ENCODE measurements at places on chromosomes 3 and 15. TPM values are rescaled to one million over a fixed set of nuclear protein-coding genes. Genes with fewer than 3 reads are reported as not detected.

The NTRK3 gene
- total RNA-seq: 13.8 TPM

The CLEC3B gene
- total RNA-seq: 479 TPM

The EEF1AKMT4 gene
- total RNA-seq: 3.4 TPM

The EIF4G1 gene
- total RNA-seq: 202 TPM

DNA sequence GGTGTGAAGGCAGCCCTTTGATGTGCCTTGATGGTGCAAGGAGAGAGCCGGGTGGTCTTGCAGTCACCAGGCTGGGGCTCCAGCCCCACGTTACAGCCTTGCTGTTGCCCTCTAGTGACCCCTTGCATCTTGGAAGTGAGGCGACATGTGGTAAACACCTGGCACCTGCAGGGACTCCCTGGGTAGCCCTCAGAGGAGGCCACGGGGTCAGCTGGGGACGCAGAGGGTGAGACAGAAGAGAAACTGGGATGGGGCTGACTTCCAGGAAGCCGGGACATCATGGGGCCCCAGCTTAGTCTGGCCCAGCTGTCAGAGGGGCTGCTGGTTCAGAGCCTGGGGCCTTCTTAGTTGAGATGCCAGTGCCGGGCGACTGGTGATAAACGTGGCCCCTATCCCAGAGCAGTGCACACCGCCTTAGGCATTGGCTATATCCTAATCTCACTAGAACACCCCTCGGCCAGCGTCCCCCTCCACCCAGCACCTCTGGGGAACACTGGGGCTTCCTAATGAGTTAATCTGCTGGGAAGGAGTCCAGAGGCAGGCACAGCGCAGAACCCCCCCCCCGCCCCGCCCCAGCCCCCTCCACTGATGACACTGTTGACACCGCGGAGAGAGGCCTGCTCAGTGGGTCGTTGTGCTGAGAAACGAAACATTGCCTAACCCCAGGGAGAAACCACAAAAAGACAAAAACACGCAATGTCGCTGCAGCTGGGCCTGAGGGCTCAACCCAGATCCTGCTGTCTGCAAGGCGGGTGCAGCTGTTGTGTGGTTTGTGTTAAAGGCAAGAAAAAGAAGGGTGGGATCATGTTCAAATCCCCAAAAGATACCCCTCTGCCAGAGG lies 60.5 kb upstream of the KLF13 start:
- H3K4me1 ChIP-seq: peaks cover 2% of the 10 kb centered on the region
- peak; percentile 36 for DNase-seq
- H3K27me3 ChIP-seq: no peaks in the 10 kb centered on the region
- no peak overlapping the region for H3K4me3 ChIP-seq

GRCh38 chr3:48344867-48345507 lies 11.5 kb upstream of the SPINK8 start:
- H3K4me3 ChIP-seq: no peak overlapping the region
- H3K4me1 ChIP-seq: no peaks in the 10 kb centered on the region
- no peak for DNase-seq
- no peaks in the 10 kb centered on the region for H3K36me3 ChIP-seq

DNA sequence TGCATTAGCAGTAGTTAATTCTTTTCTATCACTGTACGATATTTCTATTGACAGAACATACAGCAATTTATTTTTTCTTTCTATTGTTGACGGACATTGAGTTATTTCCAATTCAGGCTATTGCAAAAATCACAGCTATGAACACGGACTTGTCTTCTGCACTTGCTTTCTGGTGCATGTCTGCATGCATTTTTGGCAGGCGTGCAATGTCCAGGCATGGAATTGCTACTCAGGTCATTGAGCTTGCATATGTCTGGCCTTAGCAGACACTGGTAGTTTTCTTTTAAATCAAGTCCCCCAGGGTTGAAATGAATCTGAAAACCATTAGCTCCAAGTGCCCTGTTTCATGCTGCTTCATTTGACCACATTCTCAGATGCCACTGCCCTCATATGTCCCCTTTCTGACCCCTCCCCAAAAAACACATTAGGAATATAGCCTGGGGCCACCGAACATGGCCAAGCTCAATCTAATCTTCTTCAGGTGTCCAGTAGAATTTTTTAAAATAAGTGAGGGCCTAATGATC lies 72.8 kb downstream of the LRIG1 start:
- no peaks in the 10 kb centered on the region for H3K27me3 ChIP-seq
- H3K36me3 ChIP-seq: no peaks in the 10 kb centered on the region
- peak overlapping the region; percentile 88 for H3K27ac ChIP-seq
- H3K4me3 ChIP-seq: peak overlapping the region; percentile 40
- no peaks in the 10 kb centered on the region for H3K4me1 ChIP-seq

- DNase-seq: no peak
- H3K4me3 ChIP-seq: no peak overlapping the region
- no peaks in the 10 kb centered on the region for H3K4me1 ChIP-seq
- no peaks in the 10 kb centered on the region for H3K27me3 ChIP-seq
- H3K36me3 ChIP-seq: no peaks in the 10 kb centered on the region
Observed at GRCh38 chr3:187698499-187699399, 3.6 kb downstream of the RTP2 start.

GRCh38 chr15:46293550-46293949 lies 658.7 kb downstream of the SQOR start:
- H3K4me1 ChIP-seq: no peaks in the 10 kb centered on the region
- H3K4me3 ChIP-seq: no peak overlapping the region
- H3K27me3 ChIP-seq: no peaks in the 10 kb centered on the region
- DNase-seq: no peak
- H3K36me3 ChIP-seq: no peaks in the 10 kb centered on the region
- no peak overlapping the region for H3K27ac ChIP-seq

DNA sequence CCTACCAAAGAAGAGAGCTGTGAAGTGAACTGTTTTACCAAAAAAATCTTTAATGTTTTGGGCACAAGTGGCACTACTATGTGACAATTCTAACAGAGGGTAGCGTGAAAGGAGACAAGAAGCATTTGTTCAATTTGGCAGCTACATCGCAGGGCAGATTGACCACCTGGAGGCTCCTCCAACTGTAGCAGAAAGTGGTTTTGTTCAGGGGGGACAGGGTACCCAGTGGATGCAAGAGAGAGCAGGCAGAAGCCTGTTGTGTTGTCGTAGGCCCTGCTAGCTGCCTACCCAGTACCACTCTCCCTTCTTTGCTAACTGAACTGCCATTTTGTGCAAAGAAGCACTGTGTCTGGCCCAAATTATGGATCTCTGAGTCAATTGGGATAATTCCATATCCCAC lies 54.8 kb upstream of the SYN2 start:
- H3K36me3 ChIP-seq: no peaks in the 10 kb centered on the region
- no peak for DNase-seq
- no peak overlapping the region for H3K4me3 ChIP-seq
- H3K27ac ChIP-seq: no peak overlapping the region

- H3K4me3 ChIP-seq: no peak overlapping the region
- no peaks in the 10 kb centered on the region for H3K36me3 ChIP-seq
- H3K4me1 ChIP-seq: peaks cover 5% of the 10 kb centered on the region
- no peaks in the 10 kb centered on the region for H3K27me3 ChIP-seq
- DNase-seq: no peak
Observed at GRCh38 chr3:115084686-115085085, 62.4 kb downstream of the ZBTB20 start.

- H3K27ac ChIP-seq: peak overlapping the region; percentile 45
- H3K27me3 ChIP-seq: no peaks in the 10 kb centered on the region
- DNase-seq: no peak
- H3K4me1 ChIP-seq: no peaks in the 10 kb centered on the region
Observed at GRCh38 chr15:90386221-90386620, 1.8 kb upstream of the IQGAP1 start.

GRCh38 chr3:182920515-182921084 lies 59.7 kb downstream of the DCUN1D1 start:
- no peak overlapping the region for H3K4me3 ChIP-seq
- no peaks in the 10 kb centered on the region for H3K36me3 ChIP-seq
- no peaks in the 10 kb centered on the region for H3K4me1 ChIP-seq
- DNase-seq: no peak

DNA sequence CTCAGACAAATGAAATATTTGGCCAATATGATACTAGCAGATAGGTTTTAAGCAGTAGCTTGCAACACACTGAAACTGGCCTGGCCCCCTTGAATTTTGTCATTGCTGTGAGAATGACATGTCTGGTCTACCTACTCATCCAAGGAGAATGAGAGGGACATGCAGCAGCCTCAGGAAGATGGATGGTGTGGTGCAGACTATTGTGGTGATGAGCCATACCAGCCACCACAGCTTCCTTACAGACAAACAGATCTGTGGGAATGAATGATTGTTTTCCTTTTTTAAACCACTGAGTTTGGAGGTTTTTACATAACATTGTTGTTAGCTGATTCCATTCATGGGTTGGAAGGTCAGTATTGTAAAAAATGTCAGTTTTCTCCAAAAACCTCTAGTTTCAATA lies 133.7 kb upstream of the POU1F1 start:
- H3K4me3 ChIP-seq: no peak overlapping the region
- no peaks in the 10 kb centered on the region for H3K36me3 ChIP-seq
- no peaks in the 10 kb centered on the region for H3K4me1 ChIP-seq
- no peak for DNase-seq
- H3K27me3 ChIP-seq: no peaks in the 10 kb centered on the region
- H3K27ac ChIP-seq: no peak overlapping the region

- no peak overlapping the region for H3K4me3 ChIP-seq
- H3K36me3 ChIP-seq: no peaks in the 10 kb centered on the region
- no peak for DNase-seq
- no peaks in the 10 kb centered on the region for H3K4me1 ChIP-seq
- H3K27ac ChIP-seq: no peak overlapping the region
- H3K27me3 ChIP-seq: no peaks in the 10 kb centered on the region
Observed at GRCh38 chr3:183123891-183124290, 24.6 kb upstream of the MCCC1 start.

- no peaks in the 10 kb centered on the region for H3K36me3 ChIP-seq
- H3K27ac ChIP-seq: no peak overlapping the region
- DNase-seq: no peak
- H3K4me3 ChIP-seq: no peak overlapping the region
- no peaks in the 10 kb centered on the region for H3K4me1 ChIP-seq
Observed at GRCh38 chr3:74107451-74107850, 482.7 kb upstream of the PDZRN3 start.

DNA sequence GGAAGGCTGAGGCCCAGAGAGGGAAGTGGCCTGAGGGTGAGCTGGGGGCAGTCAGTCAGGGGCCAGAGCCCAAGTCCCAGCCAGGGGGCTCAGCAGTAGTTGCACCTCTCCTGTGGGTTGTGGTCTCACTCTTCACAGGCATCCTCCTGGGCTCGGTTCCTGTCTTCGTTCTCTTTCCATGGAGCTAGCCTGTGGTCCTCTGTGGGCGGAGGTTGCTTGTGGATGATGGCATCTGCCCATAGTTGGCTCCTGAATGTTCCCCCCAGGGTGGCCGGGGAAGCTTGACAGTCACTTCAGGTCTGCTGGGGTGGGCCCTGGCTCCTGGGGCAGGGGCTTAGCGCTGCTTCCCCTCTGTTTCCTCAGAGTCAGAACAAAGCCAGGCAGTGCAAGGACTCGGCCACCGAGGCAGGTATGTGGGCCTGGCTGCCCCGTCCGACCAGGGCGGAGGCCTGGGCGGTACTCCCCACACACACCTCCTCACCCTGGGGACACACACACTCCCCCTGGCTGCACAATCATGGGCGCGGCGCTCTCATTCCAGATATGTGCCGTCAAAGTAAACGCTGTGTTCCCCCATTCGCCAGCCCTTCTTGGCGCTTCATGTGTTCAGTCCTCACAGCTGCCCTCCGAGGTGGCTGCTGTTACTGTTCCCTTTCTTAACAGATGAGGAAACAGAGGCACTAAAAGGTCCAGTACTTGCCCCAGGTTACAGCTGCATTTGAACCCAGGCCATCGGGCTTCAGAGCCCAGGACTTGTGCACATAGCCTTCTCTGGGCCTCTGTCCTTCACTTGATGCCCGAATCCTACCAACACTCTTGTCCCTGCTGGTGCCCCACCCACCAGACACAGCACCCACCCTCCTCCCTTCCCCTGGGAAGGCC lies 34.5 kb downstream of the PSTPIP1 start:
- no peaks in the 10 kb centered on the region for H3K27me3 ChIP-seq
- DNase-seq: no peak
- no peaks in the 10 kb centered on the region for H3K36me3 ChIP-seq
- H3K27ac ChIP-seq: no peak overlapping the region

DNA sequence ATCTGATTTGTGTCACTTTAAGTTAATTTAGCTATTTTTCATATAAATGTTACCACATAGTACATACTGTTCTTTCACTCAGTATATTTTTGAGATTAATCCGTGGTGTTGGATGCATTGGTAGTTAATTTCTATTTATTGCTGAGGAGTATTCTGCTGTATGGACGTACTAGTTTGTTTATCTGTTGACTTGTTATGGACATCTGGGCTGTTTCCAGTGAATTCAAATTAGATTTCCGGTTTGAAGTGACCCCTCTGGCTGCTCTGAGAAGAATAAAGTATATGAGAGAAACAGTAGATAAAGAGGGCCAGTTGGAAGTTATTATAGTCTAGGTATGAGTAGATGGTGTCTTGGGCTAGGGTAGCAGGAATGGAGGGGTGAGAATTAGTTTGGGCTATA lies 15.6 kb downstream of the KAT2B start:
- no peak for DNase-seq
- H3K4me1 ChIP-seq: peaks cover 21% of the 10 kb centered on the region
- peak overlapping the region; percentile 80 for H3K27ac ChIP-seq
- H3K4me3 ChIP-seq: no peak overlapping the region
- H3K36me3 ChIP-seq: no peaks in the 10 kb centered on the region
- no peaks in the 10 kb centered on the region for H3K27me3 ChIP-seq

DNA sequence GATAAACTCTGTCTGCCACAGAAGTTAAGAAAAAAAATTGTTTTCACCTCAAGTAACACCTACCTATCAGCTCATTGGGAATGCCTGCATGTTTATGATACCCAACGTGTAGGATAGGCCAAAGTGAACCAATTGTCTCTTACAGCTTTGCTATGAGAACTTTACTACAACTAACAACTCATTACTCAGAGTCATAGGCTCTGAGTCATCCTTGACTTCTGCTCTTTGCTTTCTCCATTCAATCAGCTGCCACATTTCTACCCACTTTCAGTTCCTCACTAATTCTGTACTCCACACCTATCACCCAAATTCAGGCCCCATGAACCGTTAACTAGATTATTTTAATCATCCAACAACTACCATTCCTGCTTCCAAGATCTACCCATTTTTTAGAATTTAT lies 843.9 kb downstream of the TUSC7 start:
- H3K4me1 ChIP-seq: no peaks in the 10 kb centered on the region
- H3K36me3 ChIP-seq: no peaks in the 10 kb centered on the region

GRCh38 chr15:89947385-89947784 lies 34.6 kb upstream of the ARPIN start:
- H3K27ac ChIP-seq: no peak overlapping the region
- DNase-seq: no peak
- H3K27me3 ChIP-seq: no peaks in the 10 kb centered on the region

DNA sequence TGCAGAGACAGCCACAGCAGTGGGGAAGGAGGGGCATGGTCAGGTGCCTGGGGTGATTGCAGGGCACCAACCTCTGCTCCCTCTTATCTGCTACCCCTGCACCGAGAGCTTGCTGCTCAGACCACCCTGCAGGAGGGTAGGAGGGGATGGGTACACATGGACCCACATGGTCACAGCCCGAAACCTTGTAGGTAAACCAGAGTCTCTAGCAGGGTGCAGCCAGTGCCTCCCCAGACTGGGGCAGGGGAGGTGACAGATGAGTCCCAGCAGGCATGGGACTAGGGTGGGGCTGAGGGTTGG lies 49.2 kb downstream of the FAH start:
- H3K4me3 ChIP-seq: no peak overlapping the region
- no peaks in the 10 kb centered on the region for H3K36me3 ChIP-seq
- no peak for DNase-seq
- H3K4me1 ChIP-seq: no peaks in the 10 kb centered on the region
- H3K27ac ChIP-seq: no peak overlapping the region
- H3K27me3 ChIP-seq: no peaks in the 10 kb centered on the region

GRCh38 chr15:68726246-68726645 lies 94.4 kb downstream of the ANP32A start:
- H3K27ac ChIP-seq: no peak overlapping the region
- H3K4me1 ChIP-seq: no peaks in the 10 kb centered on the region
- DNase-seq: no peak
- H3K4me3 ChIP-seq: no peak overlapping the region
- no peaks in the 10 kb centered on the region for H3K27me3 ChIP-seq
